ENCODE measurements at places on chromosomes 12 and 14.
A peak's percentile ranks its signal among the peaks of the same experiment; 100 is the strongest.

- no peak for DNase-seq
Observed at GRCh38 chr12:15834575-15834974, 45.4 kb upstream of the EPS8 start.

DNA sequence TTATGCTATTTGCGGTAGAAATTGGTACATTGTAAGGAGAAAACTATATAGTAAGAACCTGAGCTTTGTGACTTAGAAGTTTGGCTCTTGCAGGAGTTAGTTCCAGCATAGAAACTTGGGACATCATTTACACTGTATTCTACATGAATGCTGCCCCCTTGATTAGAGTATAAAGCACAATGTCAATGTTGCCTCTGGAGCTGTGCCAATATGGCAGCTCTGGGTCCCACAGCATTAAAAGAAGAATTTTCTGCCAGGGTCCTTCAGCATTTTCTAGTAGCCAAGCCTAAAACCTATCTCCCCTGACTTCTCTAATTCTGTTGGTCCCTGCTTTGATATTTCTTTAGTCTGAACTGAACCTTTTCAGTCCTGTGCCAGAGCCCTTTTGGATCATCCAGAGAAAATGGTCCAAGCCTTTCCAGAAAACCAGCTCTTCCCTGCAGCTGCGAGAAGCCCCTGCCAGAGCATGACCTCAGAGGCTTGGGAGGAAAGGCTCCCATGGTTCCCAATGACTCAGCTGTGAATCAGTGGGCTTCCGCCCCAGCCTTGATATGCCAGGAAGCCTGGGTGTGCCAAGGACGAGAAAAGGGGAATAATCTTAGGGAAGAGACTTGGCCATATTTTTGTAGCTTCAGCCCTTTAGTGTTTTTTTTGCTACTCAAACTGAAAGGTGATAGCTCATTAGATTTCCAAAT, 43.2 kb downstream of the PLEKHG7 start:
- DNase-seq, result no peak

- DNase-seq, result no peak
Observed at GRCh38 chr14:100158566-100159093, 815 bp downstream of the DEGS2 start.

- no peak for DNase-seq
Observed at GRCh38 chr14:95679998-95680735, 6.1 kb upstream of the TCL1B start.

DNA sequence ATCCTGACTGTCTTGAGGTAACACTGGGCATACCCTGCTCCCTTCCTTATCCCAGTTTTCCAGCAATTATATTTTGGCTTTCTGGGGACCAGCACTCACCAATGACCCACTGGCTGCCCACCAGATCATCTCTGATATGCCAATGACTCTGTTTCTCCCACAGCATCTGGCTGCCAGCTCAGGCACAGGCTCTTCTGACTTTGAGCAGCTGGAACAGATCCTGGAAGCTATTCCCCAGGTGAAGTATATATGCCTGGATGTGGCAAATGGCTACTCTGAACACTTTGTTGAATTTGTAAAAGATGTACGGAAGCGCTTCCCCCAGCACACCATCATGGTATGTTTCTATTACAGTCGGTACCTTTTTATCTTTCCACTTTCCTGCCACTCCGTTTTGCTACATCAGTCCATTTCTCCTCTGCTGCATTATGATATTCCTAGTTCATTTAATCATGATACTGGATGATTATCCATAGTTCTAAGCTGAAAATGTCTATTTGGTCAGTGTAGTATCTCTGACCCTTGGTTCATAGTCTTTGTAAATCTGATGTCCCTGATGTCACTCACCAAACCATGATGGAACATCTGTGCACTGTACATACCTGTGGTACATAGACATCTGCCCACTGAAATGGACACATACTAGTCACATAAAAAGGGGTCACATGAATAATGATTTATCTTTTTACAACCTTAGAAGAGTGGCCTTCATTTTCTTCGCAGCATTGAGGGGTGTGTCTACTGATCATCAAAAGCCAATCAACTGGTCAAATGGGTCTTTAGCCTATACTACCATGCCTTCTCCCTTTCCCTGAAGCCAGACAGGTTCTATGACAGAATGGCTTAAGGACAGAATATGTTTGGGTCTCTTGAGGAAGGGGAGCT, 3.3 kb downstream of the GMPR2 start:
- DNase-seq, result no peak

DNA sequence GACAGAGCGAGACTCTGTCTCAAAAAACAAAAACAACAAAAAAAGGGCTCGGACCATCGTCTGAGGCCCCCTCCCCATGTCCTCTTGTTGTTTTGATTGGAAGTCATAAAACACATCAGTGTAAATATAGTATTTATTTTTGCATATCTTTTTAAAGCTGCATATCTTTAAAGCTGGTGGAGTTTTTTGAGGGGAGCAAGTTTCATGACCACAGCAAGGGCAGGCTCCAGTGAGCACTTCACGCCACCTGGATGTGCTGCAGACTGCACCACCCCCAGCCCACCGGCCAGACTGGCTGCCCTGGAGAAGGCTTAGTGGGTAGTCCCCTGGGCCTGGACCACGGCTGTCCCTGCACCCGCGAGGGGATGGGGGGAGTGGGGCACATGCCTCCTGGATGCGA, 11.9 kb upstream of the BCL7A start:
- DNase-seq, result no peak

DNA sequence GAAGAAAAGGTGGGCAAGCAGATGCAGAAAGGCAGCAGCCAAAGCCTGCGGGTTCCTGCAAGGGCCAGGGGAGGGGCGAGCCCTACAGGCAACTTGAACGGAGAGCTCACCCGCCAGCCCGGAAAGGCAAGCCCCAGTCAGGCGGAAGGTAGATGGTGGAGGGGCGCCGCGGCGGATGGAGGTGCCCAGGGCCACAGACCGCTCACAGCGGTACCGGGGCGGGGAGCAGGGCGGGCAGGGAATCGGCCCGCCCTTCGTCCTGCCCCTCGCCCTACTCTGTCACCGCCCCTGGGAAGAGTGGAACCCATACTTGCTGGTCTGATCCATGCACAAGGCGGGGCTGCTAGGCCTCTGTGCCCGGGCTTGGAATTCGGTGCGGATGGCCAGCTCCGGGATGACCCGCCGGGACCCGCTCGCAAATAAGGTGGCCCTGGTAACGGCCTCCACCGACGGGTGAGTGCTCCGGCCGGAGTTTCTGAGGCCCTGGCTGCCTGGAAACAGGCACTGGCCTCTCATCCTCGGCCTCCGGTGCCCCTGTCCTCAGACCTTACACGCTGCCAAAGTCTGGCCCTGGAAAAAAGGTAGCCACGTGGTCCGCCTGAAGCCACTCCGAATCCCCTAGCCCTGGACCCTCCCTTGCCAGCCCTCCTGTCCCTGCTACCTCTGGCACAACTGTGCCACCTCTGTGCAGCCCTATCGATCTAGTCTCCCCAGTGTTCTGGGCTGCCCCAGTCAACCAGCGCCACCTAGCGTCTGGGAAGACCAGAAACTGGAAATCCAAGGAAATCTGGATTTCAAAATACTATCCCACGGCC, at the start of gene DHRS4:
Gene DHRS4, plus strand, starts transcription at position 307 of the 815 bp plus-strand sequence. Its CDS starts 19 bp downstream, at position 326.
- peak; percentile 70 for DNase-seq

DNA sequence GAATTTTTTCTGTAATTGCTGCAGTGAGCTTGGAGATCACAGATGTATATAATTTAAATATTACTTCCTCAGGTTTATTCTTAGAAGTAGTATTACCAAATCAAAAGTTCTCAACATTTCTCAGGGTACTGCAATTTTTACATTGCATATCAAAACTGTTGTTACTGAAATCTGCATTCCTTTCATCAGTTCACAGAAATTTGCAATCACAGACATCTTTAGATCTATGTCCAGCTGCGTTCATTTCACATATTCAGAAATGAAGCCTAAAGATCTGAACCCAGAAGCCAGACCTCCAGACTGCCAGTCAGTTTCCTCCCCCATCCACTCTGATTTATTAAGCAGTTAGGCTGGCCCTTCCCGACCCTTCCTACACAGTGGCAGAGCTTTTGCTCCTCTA, 18.2 kb upstream of the IFT81 start:
- no peak for DNase-seq

DNA sequence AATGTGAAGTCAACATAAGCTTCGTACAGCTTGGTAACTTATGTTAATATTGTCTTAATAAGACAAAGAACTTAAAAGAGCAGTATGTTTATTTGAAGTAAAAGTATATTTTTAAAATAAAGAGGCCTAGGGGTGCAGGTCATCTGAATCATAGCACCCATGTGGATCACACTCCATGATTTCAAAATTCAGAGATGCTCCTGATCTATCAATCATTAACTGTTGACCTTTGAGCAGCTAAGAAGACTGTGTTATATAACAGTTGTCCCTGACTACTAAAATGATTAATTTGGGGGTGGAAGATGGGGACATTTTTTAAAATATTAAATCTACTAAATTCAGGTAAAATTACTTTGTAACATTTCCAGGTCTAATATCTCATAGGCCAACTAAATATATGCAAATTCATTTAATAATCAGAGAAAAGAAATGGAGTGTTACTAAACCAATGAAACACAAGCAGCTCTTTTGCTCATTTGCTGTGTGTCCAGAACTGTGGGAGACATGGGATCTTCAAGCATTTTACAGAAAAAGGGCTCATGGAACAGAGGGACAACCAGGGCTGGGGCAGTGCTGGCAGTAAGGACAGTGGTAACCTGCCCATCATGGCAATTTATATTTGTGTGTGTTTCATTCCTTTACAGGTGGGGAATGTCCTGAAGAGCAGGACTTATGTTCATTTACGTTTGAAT, 120.7 kb upstream of the PCED1B start:
- DNase-seq, result no peak

DNA sequence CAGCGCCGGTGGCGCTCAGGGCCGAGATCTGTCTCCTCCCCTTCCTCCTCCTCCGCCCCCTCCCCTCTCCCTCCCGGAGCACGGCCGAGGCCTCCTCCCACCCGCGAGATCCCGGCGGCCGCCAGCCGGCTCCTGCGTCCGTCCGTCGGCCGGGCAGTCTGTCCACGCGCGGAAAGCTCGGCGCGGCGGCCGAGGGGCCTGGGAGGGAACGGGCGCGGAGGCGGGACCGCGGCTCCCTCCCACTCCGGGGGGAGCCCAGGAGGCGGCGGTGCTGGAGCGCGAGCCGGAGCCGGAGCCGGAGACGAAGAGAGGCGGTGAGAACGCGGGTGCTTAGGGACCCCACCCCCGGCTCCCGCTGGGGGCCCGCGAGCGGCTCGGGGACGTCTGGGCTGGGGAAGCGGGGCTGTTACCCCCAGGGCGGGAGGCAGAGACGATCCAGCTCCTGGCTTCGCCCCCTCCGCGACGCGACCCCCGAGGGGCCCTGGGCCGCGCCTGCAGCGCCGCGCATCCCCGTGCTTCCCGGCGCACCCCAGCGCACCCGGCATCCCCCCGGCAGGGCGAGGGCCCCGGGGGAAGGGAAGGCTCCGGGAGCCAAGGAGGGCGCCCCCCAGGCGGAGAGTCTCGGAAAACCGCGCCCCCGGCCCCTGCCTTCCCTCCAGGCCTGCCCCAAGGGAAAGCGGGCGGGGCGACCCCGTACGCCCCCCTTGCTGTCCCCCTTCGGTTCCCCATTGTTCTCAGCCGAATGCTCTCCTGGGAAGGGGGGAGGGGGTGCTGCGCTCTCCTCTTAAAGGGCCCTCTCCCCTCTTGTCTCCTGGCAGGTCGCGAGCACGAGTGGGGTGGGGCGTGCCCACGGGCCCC, at the start of gene DTX1:
Gene DTX1, plus strand, starts transcription at position 100 of the 858 bp plus-strand sequence. CDS start 1,463 bp downstream, outside the sequence.
- peak; percentile 22 for DNase-seq

DNA sequence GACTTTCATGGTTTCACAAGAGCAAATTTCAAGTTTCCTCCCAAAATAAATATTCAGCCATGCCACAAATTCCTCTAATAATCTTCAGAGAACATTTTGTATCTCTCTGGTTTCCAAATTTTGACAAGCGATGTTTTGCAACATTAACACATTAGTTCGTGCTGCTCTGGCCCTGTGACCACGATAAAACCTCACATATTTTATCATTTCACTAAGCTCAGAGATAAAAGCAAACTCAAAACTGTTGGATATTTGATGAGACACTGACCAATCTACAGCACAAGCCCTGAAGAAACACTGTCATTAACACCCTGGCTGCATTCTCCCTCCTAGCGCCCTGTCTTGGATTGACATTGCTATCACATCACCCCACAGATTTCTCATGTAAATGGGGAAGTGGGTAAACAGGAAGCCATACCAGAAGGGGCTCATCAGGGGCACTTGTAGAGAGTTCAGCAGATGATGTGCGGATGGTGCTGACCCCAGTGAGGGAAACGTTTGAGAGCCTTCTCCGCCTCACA, 264.3 kb downstream of the PRKD1 start:
- DNase-seq, result no peak

DNA sequence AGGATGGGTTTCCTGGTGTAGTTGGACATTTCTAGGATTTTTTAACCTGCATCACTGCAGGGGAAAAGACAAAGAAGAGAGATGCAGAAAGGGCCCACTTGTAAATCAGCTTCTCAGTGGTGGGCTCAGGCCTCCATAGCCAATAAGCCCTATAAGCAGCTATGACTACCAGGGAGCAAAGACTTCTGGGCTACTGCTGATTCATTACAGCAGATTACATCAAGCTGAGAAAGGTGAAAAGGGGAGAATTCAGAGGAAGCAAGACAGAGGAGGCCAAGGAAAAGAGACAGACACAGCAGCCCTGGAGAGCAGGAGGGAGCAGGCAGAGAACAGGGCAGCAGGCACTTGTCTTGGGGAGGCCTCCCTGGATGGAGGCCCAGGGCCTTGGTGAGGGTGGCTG, 95.2 kb downstream of the KCNA5 start:
- no peak for DNase-seq

GRCh38 chr14:102503641-102504327, 5.8 kb downstream of the ANKRD9 start:
- DNase-seq, result no peak

DNA sequence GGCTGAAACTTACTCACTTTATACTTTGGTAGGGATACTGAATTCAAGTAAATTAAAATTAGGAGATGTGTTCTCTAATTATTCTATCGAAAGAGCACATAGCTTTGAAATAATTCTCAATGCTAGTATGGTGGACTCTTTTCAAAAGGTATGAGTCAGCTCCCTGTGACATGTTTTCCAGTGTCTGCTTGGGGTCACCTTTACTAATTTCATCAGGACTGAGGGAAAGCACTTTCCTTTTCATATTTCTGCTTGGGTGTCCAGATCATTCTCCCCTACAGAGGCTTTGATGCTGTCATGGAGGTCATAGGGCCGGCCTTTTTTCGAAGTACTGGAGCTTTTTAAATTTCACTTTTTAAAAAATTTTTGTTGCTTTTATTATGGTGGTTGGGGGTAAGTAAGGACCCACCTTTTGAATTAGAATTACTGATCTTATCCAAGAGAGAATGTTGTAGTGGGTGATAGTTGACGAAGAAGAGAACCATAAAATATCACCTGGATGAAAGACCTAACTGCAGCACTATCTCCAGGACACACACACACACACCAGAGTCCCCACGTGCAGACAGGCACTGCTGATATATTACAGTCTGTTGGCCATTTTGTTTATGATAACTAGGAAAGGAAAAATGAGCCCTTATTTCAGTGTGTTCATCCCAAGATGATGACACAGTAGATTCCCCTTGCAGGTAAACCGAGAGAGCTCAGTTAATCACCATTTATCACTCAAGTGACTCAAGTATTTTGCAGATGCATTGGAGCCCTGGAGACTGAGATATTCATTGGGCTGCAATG, 558.6 kb downstream of the DIO2 start:
- no peak for DNase-seq

GRCh38 chr14:90732139-90732538, 84.1 kb downstream of the TTC7B start:
- no peak for DNase-seq
